ENCODE measurements at places on chromosomes 4 and X. TPM values are rescaled to one million over a fixed set of nuclear protein-coding genes. Genes with fewer than 3 reads are reported as not detected.

- no peak for DNase-seq
These were observed 2.7 kb downstream of the SPINK2 start for GRCh38 chr4:56818797-56819196.

DNA sequence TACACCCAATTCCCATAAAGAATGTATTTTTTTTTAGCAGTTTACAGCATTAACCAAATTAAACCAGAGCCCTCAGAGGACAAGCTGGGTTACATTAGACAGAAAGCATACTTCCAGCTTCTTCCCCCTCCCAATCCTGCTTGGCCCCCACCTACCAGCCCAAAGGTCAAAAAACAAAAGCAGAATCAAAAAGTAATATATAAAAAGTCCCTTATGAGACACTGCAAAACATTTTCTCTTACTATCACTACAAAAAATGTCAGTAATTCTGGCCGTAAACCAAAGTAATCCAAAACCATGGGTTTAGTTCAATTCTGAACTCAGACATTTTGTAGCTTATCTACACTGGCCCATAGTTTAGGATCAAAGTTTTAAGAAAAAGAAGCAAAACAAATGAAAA is 38.0 kb downstream of the APBB2 start:
- DNase-seq: no peak

GRCh38 chrX:114095789-114096188 is 488.1 kb upstream of the HTR2C start:
- no peak for DNase-seq

- no peak for DNase-seq
These were observed 250.4 kb upstream of the GIMD1 start for GRCh38 chr4:106618956-106619355.

DNA sequence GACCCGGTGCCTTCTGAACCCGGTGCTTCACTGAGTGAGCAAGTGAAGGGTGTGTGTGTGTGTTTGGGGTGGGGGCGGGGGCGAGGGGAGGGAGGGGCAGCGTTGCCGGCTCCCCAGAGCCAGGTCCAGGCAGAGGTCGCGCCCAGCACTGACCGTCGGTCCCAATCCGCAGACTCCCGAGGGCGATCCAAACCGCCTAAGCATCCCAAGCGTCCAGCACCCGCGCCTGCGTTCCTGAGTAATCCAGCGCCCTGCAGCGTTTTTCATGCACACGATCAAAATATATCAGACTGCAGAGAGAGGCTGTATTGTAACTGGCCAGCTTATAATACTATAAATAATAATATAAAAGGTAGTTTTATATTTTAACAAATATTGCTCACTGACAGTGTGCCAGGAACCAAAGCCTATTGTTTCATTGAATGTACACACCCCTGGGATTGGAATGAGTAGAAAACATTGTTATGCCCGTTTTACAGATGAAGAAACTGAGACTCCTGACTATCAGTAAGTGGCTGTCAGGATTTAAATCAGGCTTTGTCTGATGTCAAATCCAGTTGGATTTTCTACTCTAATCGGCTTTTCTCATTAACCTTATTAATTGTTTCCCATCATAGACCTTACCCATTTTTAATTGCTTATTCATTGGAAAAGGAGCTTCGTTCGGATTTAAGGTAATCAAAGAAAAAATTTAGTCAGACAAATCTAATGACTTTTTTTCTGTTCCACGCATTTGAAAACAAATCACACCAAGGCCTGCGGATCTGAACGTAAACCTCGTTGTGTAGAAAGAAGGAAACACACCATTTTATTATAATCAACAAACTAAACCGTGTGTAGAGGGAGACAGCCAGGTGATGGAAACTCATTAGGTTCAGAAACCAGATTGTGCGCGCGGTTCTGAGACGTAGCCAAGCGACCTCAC is 4.0 kb upstream of the NKX3-2 start:
- DNase-seq: no peak

DNA sequence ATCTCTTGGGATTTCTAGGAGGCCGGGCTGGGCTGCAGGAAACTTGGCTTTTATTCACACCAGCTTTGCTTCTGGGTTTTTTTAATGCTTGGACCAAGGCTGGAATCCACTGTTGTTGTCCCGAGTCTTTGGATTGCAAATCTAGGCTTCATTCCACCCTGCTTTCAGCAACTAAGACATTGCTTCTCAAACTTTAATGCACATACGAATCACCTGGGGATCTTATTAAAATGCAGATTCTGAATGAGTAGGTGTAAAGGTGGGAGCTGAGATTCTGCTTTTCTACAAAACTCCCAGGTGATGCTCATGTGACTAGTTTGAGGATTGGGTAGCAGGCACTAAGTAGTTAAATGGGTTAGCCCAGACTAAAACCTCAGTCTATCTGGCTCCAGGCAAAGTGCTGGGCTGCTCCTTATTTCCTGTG is 39.2 kb upstream of the GPC4 start:
- no peak for DNase-seq

- DNase-seq: no peak
These were observed 2.0 kb downstream of the TRAPPC2 start for GRCh38 chrX:13732246-13733067.

DNA sequence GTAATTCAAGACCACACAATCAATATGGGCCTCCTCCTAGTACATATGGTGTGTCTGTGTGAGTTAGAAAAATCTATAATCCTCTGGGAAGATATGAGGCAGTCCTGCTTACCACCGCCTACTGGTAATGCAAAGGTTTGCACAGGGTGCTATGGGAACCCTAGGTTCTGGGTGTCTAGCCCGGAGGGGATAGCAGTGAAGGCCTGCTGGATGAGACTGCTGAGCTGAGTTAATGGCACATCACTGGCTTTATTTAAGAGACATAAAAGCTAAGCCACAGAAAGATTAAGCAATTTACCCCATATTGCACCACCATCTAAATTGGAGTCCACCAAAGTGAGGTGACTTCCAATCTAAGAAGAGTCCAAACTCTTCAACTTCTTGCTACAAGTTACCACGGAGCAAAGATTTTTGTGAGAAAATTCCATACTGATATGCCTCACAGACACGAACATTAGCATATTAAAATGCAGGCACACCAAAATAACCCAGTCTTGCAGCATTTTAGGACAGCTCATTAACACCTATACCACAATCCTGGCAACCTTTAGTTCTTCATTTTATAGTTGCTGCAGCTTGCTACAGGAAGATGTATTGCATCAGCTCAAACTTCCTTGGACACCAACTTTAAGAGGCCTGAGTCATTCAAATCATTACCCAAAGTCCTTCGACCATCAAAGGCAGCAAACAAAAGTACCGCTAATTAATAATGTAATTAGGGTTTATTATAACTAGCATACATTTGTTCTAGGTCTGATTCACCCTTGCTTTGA is 13.7 kb downstream of the DGKK start:
- no peak for DNase-seq

- no peak for DNase-seq
These were observed 1287.7 kb downstream of the FAM133A start for GRCh38 chrX:94961730-94962129.

Gene STPG2
- 0.14 TPM for total RNA-seq

Measured in pulmonary artery endothelial cell (primary cell).